Substantia nigra (tissue), 51 donors: ENCODE measurements at places on chromosomes 3 and 15.
A peak's percentile ranks its signal among the peaks of the same experiment; 100 is the strongest.

DNA sequence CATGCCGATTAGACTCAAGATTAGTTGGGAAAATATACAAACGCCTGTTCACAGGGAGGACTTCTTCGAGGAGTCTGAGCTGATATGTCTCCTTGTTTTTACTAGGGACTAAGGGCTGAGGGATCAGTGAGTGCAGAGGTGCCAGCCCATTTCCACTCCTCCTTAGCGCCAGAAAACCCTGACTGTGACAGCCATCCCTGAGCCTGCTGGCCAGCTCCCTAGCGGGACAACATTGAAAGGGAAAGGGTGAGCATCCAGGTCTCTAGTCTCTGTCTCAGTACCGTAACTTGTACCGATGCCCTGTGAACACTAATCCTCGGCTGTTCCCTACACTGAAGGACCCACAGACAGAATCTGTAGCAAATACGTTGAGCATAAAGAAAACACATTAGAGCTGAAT, 243.4 kb downstream of the WNT5A start:
- no peak for DNase-seq

DNA sequence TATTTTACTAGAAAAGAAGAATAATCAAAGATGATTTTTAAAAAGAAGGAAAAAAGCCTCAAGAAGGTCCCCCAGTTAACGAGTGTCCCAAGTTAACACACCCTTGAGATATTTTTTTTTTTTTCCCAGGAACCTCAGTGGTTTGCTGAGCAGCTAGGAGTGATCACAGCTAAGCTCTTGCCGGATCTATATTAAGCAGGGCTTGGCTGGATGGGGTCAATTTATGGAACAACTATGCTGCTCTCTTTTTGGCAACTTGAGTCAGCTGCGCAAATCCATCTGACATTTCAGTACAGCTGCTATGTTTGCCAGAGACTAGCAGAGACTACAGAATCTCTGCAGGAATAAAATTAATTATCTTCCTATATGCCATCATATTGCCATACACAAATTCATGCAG, at the start of gene LMOD3:
TSS of gene LMOD3 (minus strand) at position 193 of the 400 bp plus-strand sequence. CDS start 209 bp downstream, outside the sequence.
- DNase-seq, result no peak

DNA sequence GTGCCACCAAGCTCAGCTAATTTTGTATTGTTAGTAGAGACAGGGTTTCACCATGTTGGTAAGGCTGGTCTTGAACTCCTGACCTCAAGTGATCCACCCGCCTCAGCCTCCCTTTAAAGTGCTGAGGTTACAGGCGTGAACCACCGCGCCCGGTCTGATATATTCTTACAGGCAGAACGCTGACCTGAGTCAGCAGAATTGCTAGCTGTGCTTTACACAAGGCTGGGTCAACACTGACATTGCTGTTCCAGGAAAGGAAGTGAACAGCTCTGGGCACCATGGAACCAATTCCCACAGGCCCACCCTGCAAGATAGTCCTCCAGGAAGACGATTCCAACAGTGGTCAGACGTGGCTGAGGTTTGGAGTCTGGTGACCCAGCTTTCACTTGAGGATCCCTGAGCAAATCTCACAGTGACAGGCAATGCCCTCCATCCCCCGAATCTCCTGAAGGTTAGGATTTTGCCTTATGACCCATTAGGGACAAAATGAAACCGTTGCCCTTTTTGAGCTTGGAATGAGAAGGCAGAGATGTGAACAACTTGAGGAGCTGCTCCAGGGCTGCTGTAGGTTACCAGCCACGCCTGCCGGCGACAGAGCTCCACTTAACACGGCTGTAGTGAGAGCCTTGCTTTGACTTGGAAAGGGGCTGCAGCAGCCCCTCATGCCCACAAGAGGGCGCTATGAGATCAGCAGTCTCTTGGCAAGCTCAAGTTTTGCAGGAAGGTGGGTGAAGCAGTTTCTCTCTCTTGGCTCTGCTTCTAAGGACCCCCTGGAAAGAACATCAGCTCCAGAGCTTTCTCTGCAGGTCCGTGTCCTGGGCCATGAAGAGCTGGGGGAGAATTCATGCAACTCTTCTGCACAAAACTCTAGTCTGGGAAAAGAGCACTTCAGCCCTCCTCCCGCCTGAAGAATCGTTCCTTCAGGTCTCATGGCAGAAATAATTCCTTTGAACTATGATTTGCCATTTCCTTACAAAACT, 74.1 kb downstream of the SENP2 start:
- DNase-seq, result peak; percentile 12

DNA sequence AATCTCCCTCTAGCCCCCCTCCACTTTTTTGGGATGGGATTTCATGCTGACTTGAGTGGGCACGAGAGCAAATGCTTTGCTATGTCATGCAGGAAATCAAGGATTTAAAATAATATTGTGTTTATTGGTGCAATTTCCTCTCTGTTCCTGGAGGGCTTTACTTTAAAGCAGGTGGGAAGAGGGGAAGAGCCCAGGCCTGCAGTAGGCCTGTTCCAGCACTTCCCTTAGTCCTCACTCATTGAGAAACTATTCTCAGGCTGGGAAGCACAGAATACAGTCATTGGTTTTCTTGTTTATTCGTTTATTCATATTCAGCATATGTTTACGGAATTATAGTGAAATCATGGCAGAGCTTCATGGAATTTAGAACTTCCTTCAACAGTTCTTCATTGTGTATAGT, 41.7 kb upstream of the SPSB4 start:
- DNase-seq, result no peak

DNA sequence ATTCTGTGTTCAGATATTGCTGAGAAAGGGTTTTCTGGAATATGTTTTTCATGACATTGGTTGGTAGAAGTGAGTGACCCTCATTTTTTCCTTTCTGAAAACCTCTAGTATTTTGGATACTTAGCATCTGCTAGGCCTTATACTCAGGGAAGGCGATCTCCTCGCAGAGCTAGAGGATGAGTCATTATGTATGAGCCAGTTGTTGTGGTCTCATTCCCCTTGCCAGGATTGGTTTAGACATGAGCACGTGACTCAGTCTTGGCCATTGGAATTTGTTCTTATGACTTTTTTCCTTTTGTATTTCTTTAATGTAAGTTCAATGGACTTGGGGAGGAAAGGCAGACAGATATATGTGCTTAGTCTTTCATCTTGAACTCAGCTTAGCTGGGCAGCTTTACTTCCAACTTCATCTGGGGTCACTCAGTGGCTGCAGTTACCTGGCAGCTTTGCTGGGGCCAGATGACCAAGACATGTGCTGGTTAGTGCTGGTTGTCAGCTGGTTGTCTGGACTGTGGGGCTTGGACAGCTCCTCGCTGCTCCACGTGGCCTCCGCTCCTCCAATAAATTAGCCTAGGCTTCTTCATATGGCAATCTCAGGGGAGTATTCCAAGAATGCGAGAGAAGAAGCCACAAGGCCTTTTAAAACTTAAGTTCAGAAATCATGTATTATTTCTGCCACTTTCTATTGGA, 207.5 kb downstream of the IL20RB start:
- DNase-seq, result no peak

DNA sequence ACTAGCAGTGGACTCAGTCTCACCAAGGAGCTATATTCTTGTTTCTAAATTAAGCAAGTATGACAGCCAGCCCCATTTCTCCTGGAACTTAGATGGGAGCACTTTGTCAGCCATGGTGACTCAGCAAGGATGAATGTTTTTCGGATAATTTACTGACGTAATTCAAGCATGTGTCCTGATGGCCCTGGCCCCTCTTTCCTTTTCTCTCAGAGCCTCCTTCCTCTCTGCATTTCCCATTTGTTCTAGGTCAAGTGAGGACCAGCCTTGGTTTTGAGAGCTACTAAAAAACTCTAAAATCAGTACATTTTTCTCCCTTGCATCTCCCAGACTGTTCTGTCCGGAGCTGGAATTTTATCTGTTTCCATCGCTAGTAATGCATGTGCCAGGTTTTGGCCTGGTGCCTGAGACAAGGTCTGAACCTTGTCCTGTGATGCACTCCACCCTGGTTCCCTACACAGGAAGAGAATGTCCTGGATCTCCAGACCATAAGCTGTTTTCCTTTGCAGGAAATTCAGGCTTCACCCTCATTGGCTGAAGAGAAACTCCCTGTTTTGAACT, 256.6 kb upstream of the ROPN1 start:
- no peak for DNase-seq

DNA sequence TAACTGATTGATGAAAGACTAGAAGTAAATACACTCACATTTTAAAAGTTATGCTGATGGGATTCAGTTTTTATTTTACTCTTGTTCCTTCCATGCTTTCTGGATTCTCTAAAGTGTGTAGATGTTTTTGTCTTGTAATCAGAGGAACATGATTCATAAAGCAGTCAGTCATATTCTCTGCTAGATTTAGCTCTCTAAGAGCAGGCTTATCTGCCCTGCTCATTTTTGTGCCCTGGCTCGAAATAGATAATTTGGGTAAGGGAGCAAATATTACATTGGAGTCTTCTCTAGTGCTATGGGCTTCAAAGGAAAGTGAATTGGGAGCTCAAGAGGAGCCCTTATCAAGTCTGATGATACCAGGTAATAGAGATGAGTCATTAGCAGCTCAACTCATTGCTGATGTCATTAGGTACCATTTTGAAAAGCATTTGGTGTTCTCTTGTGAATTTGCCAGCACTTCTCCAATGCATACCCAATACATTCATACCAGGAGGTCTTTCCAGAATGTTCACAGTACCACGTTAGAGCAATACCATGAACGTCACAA, 27.7 kb downstream of the SACM1L start:
- no peak for DNase-seq

DNA sequence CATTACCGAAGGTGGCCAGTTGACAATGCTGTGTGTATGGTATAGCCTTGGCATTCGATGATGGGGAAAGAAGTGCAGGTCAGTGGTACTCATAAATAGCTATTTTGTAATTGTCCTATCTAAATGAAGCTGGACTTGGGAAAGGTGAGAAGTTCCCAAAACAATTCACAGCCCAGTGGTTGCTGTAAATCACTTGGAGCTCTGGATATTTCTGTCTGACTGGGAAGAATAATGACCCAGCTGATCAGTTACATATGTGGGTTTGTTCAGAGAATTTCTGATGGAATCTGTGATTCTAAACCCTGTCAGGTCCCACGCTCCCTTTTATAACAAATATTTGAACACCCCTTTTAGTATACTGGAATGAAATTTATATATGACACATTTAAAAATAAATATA, 133.9 kb upstream of the PFN2 start:
- DNase-seq, result no peak

DNA sequence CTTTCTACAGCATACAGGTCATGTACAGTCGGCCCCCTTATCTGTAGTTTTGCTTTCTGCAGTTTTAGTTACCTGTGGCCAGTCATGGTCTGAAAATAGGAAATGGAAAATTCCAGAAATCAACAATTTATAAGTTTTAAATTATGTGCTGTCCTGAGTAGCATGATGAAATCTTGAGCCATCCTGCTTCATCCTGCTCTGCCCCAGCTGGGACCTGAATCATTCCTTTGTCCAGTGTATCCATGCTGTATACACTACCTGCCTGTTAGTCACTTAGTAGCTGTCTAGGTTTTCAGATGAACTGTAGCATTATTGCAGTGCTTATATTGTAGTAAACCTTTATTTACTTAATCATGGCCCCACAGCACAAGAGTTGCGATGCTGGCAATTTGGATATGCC, 44.8 kb downstream of the AP4E1 start:
- DNase-seq, result no peak

- DNase-seq, result no peak
These were observed 222.7 kb downstream of the EFHB start for GRCh38 chr3:19711160-19711782.

GRCh38 chr3:135690664-135691063, 274.9 kb upstream of the PPP2R3A start:
- no peak for DNase-seq

- DNase-seq, result no peak
These were observed 1.2 kb upstream of the ARHGEF26 start for GRCh38 chr3:154119951-154120350.

- no peak for DNase-seq
These were observed 72.1 kb upstream of the FNDC3B start for GRCh38 chr3:171967137-171967783.

DNA sequence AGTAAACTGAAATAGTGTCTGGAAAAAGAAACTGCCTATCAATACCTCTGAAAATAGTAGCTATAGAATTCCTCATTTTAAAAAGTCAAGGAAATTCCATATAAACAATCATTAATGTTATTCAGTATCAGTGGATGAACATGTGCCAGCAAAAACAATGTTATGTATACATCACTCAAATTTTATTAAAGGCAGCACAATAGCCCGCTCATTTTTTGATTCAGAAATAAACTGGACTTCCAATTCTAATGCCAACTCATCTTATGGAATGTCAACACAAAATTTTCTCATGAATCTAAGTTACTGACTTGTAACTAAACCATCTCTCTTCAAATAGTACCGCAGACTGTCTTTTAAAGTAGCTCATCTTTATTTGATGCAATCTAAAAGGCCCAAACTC, 19.0 kb downstream of the THBS1 start:
- no peak for DNase-seq

DNA sequence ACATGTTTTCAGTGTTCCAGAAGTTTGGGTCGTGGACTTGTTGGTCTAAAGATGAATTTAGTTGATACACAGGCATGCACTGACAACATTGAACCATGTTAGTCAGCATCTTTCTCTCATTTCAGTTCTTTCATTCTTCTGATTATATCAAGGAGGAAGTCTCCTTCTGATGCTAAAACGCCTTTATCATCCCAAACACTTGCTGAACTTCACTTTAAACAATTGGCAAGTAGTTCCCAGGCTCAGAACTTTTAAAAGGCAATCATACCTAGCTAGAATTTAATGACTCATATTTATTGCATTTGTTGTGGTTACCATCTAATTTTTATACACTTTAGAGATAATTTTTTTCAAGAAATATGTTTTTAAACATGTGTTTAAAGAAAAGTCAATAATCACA, 15.9 kb downstream of the LMCD1 start:
- DNase-seq, result no peak

GRCh38 chr3:15330031-15330596, 2.3 kb downstream of the SH3BP5 start:
- DNase-seq, result no peak

- DNase-seq, result no peak
These were observed 429.3 kb downstream of the GRM7 start for GRCh38 chr3:7290077-7290825.
